Ammon's horn (tissue), 1 donor: ENCODE measurements at places on chromosomes 1 and 21.
A peak's percentile ranks its signal among the peaks of the same experiment; 100 is the strongest.

- peak; percentile 65 for DNase-seq
Observed at GRCh38 chr1:235831148-235831547, 35.6 kb downstream of the LYST start.

GRCh38 chr1:222926566-222926965 is 111.7 kb downstream of the DISP1 start:
- no peak for DNase-seq

GRCh38 chr1:172581779-172582178 is 48.8 kb downstream of the SUCO start:
- no peak for DNase-seq

GRCh38 chr21:43972850-43973633 is 39.1 kb upstream of the TRAPPC10 start:
- DNase-seq, result no peak

DNA sequence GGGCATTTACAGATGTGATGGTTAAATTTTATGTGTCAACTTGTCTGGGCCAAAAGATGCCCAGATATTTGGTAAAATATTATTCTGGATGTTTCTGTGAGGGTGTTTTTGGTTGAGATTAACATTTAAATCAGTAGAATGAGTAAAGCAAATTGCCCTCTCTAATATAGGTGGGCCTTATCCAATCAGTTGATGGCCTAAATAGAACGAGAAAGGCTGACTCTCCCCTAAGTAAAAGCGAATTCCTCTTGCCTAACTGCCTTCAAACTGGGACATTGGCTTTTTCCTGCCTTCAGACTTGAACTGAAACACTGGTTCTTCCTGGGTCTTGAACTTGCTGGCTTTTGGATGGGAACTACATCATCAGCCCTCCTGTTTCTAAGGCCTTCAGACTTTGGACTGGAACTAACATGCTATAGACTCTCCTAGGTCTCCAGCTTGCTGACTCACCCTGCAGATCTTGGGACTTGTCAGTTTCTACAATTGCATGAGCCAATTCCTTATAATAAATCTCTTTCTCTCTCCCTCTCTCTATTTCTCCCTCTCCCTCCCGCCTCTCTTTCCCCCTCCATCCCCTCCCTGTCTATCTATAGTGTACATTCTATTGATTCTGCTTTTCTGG is 10.2 kb upstream of the NAV1 start:
- no peak for DNase-seq

DNA sequence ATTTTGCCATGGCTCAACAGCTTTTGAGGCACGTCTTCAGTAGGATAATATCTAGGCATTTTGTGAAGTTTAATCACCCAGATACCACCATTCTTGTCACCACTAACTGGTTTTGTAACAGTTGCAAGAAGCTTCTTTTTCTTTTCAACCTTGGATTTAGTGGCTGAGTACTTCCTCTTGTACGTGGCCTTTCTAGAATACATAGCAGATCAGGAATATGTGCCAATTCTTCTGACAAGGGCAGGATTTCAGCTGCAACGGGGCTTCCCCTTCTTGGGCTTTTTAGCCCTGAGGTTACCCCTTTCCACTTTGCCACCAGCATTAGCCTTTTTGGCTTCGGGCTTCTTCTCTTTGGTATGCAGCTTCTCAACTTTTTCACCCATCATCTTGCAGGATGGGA is 79.3 kb upstream of the WARS2 start:
- no peak for DNase-seq
